NCI-H1092 (cell line): ENCODE measurements at places on chromosomes 5 and 9.

- no peak for DNase-seq
Observed at GRCh38 chr9:82923912-82924605, 138.9 kb downstream of the RASEF start.

DNA sequence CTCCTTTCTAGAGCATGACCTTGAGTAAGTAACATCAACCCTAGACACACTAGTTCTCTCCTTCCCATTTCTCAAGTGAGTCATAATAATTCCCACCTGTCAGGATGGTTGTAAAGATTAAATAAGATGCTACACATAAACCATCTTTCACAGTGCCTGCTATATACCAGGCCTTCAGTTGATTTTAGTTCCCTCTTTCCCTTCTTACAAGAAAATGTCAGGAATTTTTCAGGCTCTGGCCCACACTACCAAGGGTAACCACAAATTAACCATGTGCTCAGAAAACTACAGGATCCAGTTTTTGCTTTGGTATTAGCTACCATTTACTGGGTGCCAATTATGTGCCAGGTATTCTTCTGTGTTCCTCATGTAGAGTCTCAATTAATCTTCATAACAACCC is 42.7 kb upstream of the RARS1 start:
- no peak for DNase-seq

- peak; percentile 88 for DNase-seq
Observed at GRCh38 chr5:73280821-73281746, 108.1 kb downstream of the TMEM174 start.

DNA sequence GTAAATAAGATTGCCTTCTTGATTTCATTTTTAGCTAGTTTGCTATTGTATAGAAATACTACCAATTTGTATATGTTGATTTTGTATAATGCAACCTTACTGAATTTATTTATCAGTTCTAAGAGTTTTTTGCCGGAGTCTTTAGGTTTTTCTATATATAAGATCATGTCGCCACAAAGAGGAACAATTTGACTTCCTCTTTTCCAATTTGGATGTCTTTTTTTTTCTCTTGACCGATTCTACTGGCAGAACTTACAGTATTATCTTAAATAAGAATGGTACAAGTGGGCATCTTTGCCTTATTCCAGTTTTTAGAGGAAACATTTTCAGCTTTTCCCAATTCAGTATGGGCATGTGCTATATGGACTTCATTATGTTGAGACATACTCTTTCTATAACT is 624.7 kb upstream of the ACO1 start:
- DNase-seq = no peak

- no peak for DNase-seq
Observed at GRCh38 chr5:136295914-136296313, 69.4 kb downstream of the TRPC7 start.

- no peak for DNase-seq
Observed at GRCh38 chr5:36638056-36638455, 31.6 kb downstream of the SLC1A3 start.
